ENCODE measurements at places on chromosomes 1 and 21. TPM values are rescaled to one million over a fixed set of nuclear protein-coding genes. Genes with fewer than 3 reads are reported as not detected.

Gene GBP7
- total RNA-seq = 0.32 TPM

DNA sequence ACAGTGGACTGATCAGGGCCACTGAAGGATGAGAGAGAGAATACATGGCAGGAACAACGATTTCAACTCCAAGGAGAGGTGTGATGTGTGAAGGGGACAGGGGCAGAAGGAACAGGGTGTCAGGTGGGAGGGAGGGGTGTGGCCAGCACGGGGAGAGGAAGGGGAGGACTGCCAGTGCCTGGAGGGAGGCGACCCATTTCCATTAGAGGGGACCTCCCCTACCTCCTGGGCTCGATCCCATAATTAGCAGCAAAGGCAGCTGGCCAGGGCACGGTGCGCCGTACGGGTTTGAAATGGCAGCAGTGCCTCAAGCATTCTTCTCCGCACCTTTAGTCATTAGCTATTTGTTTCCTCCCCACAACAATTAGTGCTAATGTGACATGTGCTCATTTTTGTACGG is 22.7 kb downstream of the CRYAA start:
- no peak overlapping the region for H3K27ac ChIP-seq
- H3K36me3 ChIP-seq = no peaks in the 10 kb centered on the region
- H3K4me1 ChIP-seq = peaks cover 5% of the 10 kb centered on the region
- H3K4me3 ChIP-seq = no peak overlapping the region
- no peaks in the 10 kb centered on the region for H3K27me3 ChIP-seq

GRCh38 chr1:117335376-117336086 is 31.7 kb upstream of the MAN1A2 start:
- no peak overlapping the region for H3K4me3 ChIP-seq
- H3K27me3 ChIP-seq = no peaks in the 10 kb centered on the region
- no peak for DNase-seq

- no peak overlapping the region for H3K4me3 ChIP-seq
- H3K27ac ChIP-seq = no peak overlapping the region
- H3K27me3 ChIP-seq = no peaks in the 10 kb centered on the region
These were observed 138.9 kb upstream of the ERG start for GRCh38 chr21:38637161-38637560.

- peaks cover 42% of the 10 kb centered on the region for H3K4me1 ChIP-seq
- peaks cover 100% of the 10 kb centered on the region for H3K27me3 ChIP-seq
- H3K36me3 ChIP-seq = no peaks in the 10 kb centered on the region
- no peak for DNase-seq
- peak overlapping the region; percentile 39 for H3K4me3 ChIP-seq
These were observed 1.0 kb upstream of the DMRTA2 start for GRCh38 chr1:50424045-50424883.

All from upper lobe of right lung (tissue), 1 donor.